Endothelial cell (in vitro differentiated cells): ENCODE measurements at places on chromosomes 7 and 10. TPM values are rescaled to one million over a fixed set of nuclear protein-coding genes. Genes with fewer than 3 reads are reported as not detected.

GRCh38 chr7:71261066-71261465 lies 129.1 kb downstream of the GALNT17 start:
- DNase-seq: no peak

DNA sequence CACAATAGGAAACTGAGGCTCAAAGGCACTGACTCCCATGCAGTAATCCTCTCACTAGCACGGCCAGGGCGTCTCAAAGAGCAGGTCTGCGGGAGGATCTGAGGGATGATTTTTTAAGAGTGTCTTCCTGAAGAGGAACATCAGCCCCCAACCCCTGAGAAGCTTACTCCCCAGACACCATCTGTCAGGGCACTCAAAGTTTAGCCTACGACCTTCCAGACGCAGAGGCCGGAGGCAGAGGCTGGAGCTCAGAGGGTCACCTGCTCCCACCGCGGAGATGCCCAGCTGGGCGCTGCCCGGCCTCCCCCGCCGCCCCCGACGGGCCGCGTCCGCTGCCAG lies 1.7 kb downstream of the ZNF777 start:
- no peak for DNase-seq

GRCh38 chr7:143085109-143085508 lies 33.0 kb downstream of the OR6V1 start:
- no peak for DNase-seq

DNA sequence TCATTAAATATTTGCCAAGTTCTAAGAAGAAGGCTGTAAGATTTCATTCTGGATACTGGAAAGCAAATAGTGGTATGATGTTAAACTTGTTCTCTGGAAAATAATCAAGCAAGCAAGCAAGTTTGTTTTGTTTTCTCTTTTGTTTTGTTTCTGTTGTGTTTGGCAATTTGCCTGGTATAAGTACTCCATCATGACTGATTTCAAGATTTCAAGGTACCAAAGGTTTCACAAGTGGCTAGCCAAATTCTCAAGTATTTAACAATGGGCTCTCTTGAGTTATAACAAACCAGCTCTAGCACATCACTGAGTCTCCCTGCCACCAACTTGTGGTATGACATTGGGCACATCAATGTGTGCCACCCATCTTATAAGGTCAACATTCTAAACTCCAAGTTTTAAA lies 151.7 kb upstream of the IGFBP3 start:
- DNase-seq: no peak

DNA sequence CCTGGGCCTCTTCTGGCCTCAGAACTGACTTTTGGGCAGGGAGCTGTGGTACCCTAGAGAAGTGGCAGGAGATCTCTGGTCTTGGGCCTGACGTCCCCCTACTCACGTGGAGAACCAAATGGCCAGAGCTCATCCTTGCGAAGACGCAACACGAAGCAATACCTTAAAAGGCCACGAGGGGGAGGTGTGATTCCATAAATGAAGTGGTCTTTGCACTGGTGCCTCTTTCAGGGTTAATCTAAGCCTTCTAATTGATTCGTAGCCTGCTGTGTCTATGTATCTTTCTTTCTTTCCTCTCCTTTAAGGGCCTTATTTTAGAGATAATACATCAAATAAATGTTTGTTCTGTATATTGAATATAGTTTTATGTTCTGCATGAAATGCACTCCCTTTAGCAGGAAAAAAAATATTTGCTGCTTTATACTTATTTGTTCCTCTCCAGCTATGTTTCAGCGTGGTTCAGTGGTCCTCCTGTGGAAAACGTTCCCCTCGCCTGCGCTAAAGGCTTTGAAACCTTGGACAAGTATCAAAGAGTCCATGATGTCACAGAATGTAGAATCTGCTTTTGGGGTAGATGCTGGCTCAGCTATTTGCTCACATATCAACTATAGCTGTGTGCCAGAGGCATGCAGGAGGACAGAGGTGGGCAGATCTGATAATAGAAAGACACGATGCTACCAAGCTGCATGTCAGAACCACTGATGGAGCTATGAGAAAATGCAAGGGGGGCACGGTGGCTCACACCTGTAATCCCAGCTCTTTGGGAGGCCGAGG lies 41.0 kb downstream of the STRA8 start:
- peak; percentile 82 for DNase-seq

DNA sequence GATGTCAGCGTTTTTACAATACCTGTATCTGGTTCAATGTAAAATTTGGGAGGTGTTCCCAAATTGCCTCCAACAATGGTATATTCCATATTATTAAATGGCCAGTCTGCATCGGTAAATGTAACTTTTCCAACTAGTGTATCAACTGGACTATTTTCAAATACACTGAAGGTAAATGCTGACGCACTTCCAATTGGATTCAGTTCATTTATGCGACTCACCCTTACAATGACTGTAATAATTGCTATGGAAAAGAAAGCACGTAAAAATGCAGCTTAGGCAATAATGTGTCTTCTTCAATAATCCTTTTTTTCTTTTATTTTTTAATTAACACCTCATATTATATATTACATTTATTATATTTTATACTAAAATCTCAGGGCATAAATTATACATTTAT lies 209.1 kb downstream of the HGF start:
- no peak for DNase-seq

- no peak for DNase-seq
Observed at GRCh38 chr10:29807163-29807806, 172.5 kb upstream of the SVIL start.

GRCh38 chr10:5479481-5480161 lies 19.7 kb downstream of the CALML5 start:
- DNase-seq: no peak

DNA sequence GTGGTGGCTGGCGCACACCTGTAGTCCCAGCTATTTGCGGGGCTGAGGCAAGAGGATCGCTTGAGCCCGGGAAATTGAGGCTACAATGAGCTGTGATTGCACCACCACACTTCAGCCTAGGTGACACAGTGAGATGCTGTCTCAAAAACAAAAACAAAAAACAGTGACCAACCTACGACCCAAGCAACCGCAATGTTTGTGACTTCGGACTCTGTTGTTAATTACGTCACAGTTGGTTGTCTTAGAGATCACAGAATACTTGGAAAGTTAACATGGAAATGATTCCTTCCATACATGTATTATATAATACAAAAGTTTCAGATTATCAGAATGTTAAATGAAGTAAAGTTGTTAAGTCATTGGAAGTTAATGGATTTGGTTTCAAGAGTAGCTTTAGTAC lies 106.2 kb downstream of the REEP3 start:
- DNase-seq: no peak

GRCh38 chr10:99612167-99612831 lies 7.9 kb downstream of the SLC25A28 start:
- peak; percentile 60 for DNase-seq

The PBLD gene
- 3.2 TPM for total RNA-seq

The PPP1R3C gene
- 0.31 TPM for total RNA-seq

The SPDYE1 gene
- total RNA-seq: not detected
